Activated CD4-positive, alpha-beta T cell treated with anti-CD3 and anti-CD28 coated beads for 24 hours (primary cell): ENCODE measurements at places on chromosomes 4 and X.

DNA sequence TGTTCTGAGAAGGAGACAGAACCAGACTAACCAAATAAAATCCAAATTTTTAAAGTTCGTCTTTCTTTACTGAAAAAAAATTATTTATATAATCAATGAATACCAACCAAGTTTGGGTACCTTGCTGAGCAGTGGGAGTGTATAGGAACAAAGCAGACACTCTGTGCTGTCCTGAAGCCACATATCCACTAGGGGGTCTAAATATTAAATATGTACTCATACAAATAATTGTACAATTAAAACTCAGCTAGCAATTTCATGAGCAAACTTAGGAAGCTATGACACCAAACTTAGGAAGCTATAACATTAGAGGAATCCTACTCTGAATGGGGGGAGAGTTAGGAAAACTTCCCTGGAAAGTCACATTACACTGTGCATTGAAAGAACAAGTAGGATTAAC lies 582.0 kb upstream of the EPHA5 start:
- no peak for DNase-seq

DNA sequence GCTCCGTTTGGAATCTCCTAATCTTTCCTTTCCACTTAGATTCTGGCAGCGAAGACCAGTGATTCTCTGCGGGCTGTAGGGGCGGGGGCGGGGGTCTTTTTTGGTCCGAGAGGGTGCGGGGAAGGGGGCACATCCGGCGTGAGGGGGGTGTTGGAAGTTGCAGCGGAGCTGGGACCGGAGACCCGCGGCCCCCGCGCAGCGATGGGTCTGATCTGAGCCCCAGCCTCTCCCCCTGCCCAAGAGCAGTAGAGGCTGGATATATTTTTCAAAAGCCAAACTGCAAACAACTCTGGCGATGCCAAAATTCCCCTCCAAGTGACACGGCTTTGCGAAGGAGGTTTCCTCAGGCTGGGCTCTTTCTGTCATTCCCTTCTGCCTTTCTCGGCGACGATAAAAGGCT lies 355 bp downstream of the GRID2 start:
- no peak for DNase-seq

DNA sequence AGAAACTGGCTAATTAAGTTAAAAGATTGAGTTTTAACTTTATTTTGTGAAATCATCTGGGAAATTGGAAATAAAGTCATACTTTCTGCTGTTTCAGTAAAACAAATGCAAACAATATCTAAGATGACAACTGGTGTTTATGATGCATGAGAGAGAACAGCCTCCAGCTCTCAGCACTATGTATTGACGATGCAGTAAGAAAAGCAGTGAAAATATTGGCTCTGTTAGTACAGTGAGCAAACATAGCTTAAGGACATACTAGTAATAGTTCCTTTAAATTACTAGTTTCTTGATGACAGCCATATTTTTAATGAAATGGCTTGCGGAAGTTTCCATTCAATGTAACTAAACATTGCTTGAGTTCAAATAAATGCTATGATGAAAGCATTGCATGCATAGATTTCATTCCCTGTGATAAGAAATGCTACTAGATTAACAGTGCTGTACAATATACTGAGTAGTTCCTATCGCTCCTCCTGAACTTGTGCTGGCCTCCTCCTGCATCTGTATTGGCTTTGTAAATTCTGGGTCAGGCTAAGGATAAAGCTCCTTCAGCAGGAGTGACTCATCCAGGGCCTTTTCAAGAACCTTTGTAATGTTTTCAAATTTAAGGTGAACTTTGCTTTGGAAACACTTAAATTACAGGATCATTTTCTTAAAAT lies 11.6 kb downstream of the ARHGAP24 start:
- DNase-seq = no peak

DNA sequence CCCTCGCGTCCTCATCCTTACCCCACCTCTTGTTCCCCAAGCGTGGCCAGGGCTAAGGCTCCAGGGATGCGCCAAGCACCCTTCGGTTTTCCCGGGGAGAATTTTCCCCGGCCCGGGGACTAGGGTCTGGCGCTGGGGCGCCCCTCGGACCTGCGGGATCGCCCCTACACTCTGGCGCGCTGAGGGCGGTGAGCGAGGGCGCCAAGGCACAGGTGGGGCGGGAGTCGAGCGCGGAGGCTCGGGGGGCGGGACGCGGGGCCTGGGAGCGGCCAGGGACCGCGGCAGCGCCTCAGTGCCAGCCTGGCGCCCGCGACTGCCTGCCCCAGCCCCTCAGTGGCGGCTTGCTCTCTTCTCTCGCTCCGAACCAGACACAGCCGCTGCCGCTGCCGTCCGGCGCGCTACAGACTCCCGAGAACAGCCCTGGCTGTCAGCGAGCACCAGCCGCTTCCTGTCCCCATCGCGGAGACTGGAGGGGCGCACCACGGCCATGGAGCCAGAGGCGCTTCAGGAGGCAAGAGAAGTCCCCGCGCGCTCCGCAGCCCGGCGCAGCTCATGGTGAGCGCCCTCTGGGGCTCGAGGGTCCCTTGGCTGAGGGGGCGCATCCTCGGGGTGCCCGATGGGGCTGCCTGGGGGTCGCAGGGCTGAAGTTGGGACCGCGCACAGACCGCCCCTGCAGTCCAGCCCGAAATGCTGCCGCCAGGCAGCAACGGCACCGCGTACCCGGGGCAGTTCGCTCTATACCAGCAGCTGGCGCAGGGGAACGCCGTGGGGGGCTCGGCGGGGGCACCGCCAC lies at the start of gene DRD5:
TSS of gene DRD5 (plus strand) at position 292 of the 793 bp plus-strand sequence. CDS start at position 688, 396 bp downstream.
- DNase-seq = no peak

DNA sequence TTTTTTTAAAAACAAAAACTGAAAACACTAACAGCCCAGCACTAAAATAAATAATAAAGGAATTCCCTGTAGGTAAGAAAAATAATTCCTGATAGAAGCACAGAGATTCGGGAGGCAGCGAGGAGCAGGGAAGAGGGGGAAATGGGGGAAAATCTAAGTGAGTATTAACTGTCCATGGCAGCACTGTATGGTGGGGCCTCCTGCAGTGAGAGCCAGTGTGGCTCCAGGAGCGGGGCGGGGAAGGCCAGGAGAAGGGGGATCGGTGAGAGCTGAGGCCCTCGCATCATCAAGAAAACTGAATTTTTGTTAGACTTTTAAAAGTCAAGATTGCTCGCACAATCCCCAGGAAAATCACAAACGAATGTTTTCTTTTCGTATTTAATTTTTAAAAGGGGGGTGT lies 14.1 kb downstream of the RNF212 start:
- no peak for DNase-seq
